AG08395 (cell line): ENCODE measurements at places on chromosomes 16 and 17.
A peak's percentile ranks its signal among the peaks of the same experiment; 100 is the strongest.

DNA sequence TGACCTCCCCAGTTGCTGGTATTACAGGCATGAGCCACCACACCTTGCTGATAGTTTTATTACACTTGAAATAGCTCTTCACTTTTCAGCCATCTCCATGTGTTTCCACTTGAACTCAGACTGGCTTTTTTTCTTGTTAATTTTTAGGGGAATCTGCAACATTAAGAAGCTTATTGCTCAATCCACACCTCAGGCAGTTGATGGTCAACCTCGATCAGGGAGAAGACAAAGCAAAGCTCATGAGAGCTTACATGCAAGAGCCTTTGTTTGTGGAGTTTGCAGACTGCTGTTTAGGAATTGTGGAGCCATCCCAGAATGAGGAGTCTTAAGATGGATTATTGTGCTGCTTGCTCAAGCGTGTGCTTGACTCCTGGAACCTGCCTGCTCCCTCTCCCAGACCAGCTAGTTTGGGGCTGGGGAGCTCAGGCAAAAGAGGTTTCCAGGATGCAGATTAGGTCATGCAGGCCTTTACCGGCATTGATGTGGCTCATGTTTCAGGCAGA, 8.6 kb downstream of the ZNHIT3 start:
- no peak for DNase-seq

DNA sequence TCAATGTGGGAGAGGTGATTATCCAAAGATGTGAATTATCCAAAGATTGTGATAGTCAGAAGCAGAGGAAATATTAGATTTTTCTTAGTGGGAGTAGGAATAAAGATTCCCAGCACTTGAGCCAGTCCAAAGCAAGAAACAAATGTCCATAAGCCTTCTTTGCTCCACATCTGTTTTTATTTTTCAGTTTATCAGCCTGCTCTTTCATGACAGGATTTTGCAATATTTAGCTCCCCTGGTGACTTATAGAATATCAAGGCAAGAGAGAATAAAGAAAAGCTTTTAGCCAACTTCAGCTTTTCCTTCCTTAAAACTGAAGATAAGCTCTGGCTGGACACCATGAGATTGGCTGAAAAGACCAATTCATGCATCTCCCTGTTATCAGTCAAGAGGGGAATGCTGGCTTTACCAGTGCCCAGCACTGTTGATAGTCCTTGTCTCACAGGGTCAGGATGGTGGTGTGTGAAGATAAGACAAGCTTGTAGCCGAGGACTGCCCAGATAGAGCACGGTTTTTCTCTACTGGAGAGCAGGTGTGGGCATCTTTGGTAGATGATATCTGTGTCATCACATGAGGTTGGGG, 706.5 kb downstream of the KCNJ2 start:
- DNase-seq = no peak

GRCh38 chr16:78503602-78504001, 404.1 kb downstream of the WWOX start:
- DNase-seq = peak; percentile 47

DNA sequence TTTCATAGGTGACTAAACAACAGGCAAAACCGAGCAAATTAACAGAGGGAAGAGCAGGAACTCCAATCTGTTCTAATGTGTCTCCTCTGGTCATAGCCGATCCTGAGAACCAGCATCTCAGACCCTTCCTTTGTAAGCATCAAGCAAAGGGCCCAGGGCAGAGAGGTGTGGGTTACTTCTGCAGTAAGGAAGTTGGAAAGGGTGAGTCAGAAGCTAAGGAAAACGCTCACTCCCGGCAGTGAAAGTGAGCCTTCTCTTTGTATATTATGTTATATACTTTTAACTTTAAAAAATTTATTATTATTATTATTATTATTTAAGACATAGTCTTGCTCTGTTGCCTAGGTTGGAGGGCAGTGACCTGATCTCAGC, 77.7 kb downstream of the MRM3 start:
- DNase-seq = peak; percentile 44

DNA sequence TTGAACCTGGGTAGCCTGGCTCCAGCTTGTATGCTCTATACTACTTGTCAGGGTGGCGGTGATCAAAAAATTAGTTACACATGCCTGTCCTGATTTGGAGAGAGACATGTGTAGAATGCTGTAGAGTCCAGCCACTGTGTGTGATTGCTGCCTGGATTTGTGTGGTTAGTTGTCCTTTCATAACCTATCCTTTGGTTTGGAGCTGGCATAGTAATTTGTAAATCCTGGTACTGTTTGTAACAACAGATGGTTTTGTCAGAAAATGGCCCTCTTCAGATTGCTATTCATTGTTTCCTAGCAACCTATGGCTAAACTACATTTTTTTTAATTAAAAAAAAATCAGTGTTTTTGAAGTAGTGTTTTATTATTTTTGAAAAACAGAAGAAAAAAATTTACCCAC, 30.5 kb downstream of the ETV4 start:
- DNase-seq = peak; percentile 9

GRCh38 chr17:51203838-51204237, 37.6 kb downstream of the NME2 start:
- DNase-seq = no peak
